ENCODE measurements at places on chromosomes 1 and 21.

GRCh38 chr1:150753416-150753815 lies 12.2 kb downstream of the CTSS start:
- no peak overlapping the region for H3K4me3 ChIP-seq
- no peak for DNase-seq
- no peaks in the 10 kb centered on the region for H3K4me1 ChIP-seq
- no peaks in the 10 kb centered on the region for H3K27me3 ChIP-seq
- H3K27ac ChIP-seq: no peak overlapping the region

GRCh38 chr1:106266786-106267185 lies 789.7 kb upstream of the PRMT6 start:
- no peak for DNase-seq
- H3K27me3 ChIP-seq: no peaks in the 10 kb centered on the region
- H3K27ac ChIP-seq: no peak overlapping the region
- H3K4me1 ChIP-seq: no peaks in the 10 kb centered on the region

- H3K36me3 ChIP-seq: no peaks in the 10 kb centered on the region
- no peaks in the 10 kb centered on the region for H3K27me3 ChIP-seq
- DNase-seq: no peak
Measured at GRCh38 chr1:115802416-115802815, 33.9 kb upstream of the CASQ2 start.

GRCh38 chr1:30331415-30332065 lies 391.8 kb downstream of the MATN1 start:
- H3K4me3 ChIP-seq: no peak overlapping the region
- H3K4me1 ChIP-seq: no peaks in the 10 kb centered on the region
- no peaks in the 10 kb centered on the region for H3K36me3 ChIP-seq
- H3K27ac ChIP-seq: no peak overlapping the region

- peaks cover 39% of the 10 kb centered on the region for H3K4me1 ChIP-seq
- no peaks in the 10 kb centered on the region for H3K27me3 ChIP-seq
- DNase-seq: peak; percentile 70
- no peak overlapping the region for H3K4me3 ChIP-seq
Measured at GRCh38 chr21:39385299-39386145, 36.6 kb upstream of the HMGN1 start.

DNA sequence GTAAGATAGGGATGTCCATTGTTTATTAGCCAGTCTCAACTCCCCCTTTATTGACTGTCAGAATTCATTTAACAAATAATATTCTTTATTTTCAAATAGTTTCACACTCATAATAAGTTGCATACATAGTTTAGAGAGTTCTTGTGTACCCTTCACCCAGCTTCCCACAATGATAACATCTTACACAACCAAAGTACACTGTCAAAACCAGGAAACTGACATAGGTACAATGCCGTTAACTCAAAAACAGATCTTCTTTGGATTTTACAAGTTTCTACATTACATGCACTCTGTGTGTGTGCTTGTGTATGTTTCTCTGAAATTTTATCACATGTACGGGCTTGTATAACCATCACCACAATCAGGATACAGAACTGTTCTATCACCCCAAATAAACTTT lies 64.4 kb upstream of the IFNLR1 start:
- H3K4me1 ChIP-seq: no peaks in the 10 kb centered on the region
- H3K4me3 ChIP-seq: no peak overlapping the region
- no peaks in the 10 kb centered on the region for H3K27me3 ChIP-seq
- no peak for DNase-seq
- no peak overlapping the region for H3K27ac ChIP-seq

DNA sequence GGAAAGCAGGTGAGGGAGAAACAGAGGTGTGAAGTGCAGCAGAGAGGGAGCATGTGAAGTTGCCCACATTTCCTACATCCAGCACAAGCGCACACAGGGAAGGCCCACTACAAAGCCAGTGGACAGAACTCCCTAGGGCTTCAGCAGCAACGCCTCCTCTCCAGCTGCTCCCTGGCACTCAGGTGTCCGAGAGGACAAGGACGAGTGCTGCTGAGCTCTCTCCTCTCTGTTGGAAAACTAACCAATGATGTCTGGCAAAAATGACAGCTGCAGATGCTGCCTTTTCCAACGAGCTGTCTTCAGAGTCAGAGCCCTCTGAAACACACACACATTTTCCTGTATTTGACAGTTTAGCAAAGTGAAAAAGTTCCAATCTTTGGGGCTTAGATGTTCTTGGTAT lies 86.8 kb downstream of the HSF2BP start:
- H3K27ac ChIP-seq: no peak overlapping the region
- no peak for DNase-seq
- no peaks in the 10 kb centered on the region for H3K36me3 ChIP-seq
- no peak overlapping the region for H3K4me3 ChIP-seq
- no peaks in the 10 kb centered on the region for H3K27me3 ChIP-seq

DNA sequence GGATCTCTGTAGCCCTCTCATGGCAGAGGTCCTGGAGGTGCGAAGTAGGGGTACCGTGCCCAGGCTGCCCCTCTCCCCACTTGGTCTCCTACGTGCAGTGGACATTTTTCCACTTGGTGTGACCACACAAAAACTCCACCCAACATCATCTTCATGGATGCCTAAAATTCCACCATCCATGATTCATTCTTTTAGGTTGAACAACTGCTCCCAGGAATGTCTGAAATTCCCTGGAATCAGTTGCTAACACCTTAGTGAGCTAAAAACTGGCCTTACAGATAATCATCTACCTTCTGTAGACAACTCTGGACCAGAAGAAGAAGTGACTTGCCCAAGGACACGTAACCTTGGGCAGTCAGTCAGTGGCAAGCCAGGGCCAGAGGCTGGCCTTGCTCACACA lies 32.1 kb upstream of the CLIC4 start:
- H3K4me3 ChIP-seq: no peak overlapping the region
- no peaks in the 10 kb centered on the region for H3K36me3 ChIP-seq
- no peak overlapping the region for H3K27ac ChIP-seq
- H3K4me1 ChIP-seq: peaks cover 12% of the 10 kb centered on the region
- H3K27me3 ChIP-seq: no peaks in the 10 kb centered on the region
- no peak for DNase-seq

GRCh38 chr1:33360367-33360766 lies 39.5 kb upstream of the A3GALT2 start:
- H3K27ac ChIP-seq: no peak overlapping the region
- no peaks in the 10 kb centered on the region for H3K36me3 ChIP-seq
- H3K4me3 ChIP-seq: no peak overlapping the region

GRCh38 chr1:235980976-235981375 lies 83.9 kb downstream of the NID1 start:
- no peak overlapping the region for H3K27ac ChIP-seq
- H3K4me1 ChIP-seq: peaks cover 9% of the 10 kb centered on the region
- no peak overlapping the region for H3K4me3 ChIP-seq
- H3K36me3 ChIP-seq: no peaks in the 10 kb centered on the region
- DNase-seq: no peak

DNA sequence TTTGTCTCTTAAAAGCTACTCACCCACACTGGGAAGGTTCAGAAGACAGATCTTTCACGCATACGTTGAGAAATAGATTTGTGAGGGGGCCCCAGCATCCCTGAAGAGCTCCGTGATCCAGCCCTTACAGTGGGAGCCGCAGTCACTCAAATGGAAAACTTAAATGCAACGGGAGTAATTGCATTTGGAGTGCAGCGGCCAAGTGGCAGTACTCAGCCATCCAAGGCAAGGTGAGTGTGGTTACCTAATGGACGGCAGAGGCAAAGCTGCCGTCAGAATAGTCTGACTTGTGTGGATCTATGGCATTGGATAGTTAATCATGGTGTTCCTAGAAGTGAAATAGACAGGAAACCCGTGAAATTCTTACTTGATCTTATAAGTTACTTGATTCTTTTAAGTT lies 5.1 kb downstream of the SPSB1 start:
- H3K27ac ChIP-seq: no peak overlapping the region
- no peak for DNase-seq
- H3K27me3 ChIP-seq: peaks cover 5% of the 10 kb centered on the region
- peaks cover 21% of the 10 kb centered on the region for H3K4me1 ChIP-seq
- no peaks in the 10 kb centered on the region for H3K36me3 ChIP-seq
- no peak overlapping the region for H3K4me3 ChIP-seq

DNA sequence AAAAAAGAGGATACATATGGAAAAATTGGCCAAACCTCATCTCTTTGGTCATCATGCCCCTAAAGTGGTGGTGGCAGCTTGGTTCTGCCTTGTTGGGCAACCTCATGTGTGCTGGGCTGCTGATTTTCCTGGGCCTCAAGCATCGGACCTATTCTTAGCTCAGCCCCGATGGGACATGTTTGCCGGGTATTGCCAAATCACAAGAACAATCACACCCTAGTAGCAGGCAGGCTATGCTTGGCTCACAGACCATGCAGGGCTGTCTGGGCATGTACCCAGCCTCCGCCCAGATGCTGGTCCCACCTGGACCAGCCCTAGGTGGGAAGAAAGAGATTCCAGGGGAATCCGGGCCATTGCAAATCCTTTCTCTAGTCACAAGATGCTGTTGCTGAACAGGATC lies 189.4 kb upstream of the FGGY start:
- H3K4me1 ChIP-seq: no peaks in the 10 kb centered on the region
- no peaks in the 10 kb centered on the region for H3K36me3 ChIP-seq
- no peak for DNase-seq
- no peak overlapping the region for H3K4me3 ChIP-seq

- no peak overlapping the region for H3K27ac ChIP-seq
- H3K4me3 ChIP-seq: no peak overlapping the region
- no peaks in the 10 kb centered on the region for H3K27me3 ChIP-seq
- DNase-seq: no peak
- no peaks in the 10 kb centered on the region for H3K36me3 ChIP-seq
Measured at GRCh38 chr1:226107471-226108460, 45.2 kb downstream of the H3-3A start.

DNA sequence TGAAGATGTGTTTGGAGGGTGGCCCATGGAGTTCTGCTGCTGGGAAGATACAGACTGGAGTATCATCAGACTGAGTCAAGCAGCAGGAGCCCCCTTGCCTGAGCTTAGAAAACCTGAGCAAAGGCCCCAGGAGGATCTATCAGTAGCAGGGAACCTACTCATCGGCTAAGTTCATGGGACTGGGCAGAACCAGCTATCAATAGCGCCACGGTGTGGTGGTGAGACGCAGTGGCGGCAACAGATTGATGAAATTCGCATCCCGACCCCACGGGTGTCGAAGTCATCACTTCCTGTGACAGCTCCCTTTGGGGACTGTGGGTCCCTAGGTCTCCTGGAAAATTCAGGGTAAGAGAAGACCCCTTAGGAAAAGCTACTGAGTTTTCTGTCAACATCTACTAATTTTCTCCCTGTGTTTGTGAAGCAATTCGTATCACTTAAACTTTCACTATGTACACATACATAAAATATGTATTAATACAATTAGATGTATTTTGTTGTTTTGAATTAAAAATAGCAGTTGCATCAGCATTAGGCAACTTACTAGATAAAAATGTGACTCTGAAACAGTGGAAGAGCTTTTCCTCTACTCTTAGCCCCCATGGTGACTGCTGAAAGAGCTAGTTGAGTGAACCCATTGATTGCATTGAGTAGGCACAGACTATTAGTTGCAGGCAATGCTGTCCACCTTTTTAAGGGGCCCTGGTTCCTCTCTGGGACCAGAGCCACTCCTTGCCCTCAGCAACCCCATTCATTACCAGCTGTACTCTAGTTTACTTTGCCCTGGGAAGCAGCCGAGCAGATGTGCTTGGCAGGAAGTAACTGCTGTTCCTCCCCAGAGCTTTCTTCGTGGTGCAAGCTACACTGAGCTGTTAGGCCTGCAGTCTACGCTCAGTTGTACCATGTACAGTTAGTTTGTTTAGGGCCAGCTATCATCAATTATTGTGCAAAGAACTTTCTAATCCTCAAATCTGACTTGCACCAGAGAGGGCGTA lies 7.3 kb upstream of the CACNA1S start:
- peaks cover 3% of the 10 kb centered on the region for H3K4me1 ChIP-seq
- H3K27ac ChIP-seq: no peak overlapping the region
- H3K4me3 ChIP-seq: no peak overlapping the region
- H3K36me3 ChIP-seq: no peaks in the 10 kb centered on the region
- H3K27me3 ChIP-seq: peaks cover 7% of the 10 kb centered on the region
- peak; percentile 75 for DNase-seq

DNA sequence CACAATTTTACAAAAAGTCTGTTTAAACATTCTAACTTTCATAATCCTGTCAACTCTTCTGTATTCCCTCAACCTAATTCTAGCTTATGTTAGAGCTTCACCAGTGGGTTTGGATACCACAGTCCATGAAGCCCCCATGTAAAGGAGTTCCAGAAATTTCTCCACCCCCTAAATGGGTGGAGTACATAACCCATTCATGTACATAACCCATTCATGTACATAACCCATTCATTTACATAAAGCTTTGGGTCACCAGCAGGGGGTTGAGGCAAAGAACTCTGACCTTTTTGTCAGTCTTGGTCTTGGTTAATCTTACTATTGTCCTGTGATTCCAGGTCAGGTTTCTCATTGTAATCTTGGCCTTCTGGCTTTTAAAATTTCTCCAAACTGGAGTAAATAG lies 61.6 kb downstream of the SMYD2 start:
- no peak overlapping the region for H3K4me3 ChIP-seq
- no peak for DNase-seq
- peaks cover 9% of the 10 kb centered on the region for H3K36me3 ChIP-seq
- no peaks in the 10 kb centered on the region for H3K4me1 ChIP-seq

- H3K27me3 ChIP-seq: peaks cover 7% of the 10 kb centered on the region
- no peak overlapping the region for H3K4me3 ChIP-seq
- H3K36me3 ChIP-seq: no peaks in the 10 kb centered on the region
- peak; percentile 58 for DNase-seq
- no peak overlapping the region for H3K27ac ChIP-seq
Measured at GRCh38 chr1:166884040-166884642, 8.1 kb upstream of the TADA1 start.

DNA sequence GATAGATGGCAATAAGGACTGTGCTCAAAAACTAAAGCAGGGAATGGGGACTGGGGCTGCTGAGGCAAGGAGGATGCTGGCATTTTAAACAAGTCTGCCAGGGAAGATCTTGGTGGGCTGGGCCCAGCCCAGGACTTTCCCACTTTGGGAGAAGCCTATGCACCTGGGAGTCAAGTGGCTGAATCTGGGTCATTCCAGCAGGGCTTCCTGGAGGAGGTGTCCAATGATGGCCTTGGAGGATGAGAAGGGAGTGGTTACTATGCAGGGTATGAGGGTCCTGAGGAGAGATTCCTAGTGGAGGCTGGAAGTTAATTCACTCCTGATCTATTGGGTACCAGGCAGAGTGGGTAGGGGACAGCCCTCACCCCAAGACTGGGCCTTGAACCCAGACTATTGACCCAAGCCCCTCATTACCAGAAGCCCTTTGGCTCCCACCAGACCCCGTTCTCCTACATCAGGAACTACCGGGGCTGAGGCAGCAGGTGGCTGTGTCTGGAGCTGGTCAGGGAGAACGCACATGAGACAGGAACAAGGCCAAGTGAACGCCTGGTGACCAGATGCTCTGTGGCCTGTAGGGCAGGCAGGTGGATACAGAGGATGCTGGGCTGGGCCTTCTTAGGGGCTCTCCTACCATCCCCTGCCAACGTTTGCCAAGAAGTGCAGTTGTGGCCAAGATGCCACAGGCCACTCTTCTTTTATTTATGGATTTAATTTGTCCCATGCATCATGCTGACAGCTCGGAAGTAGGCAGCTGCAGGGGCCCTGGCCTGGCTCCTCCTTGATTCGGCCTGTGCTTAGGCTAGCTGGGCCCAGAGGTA lies 18.3 kb upstream of the LRP8 start:
- no peaks in the 10 kb centered on the region for H3K4me1 ChIP-seq
- H3K4me3 ChIP-seq: no peak overlapping the region
- H3K36me3 ChIP-seq: no peaks in the 10 kb centered on the region
- no peaks in the 10 kb centered on the region for H3K27me3 ChIP-seq
- peak; percentile 14 for DNase-seq
- no peak overlapping the region for H3K27ac ChIP-seq
